ENCODE measurements at places on chromosomes 3 and 15.

DNA sequence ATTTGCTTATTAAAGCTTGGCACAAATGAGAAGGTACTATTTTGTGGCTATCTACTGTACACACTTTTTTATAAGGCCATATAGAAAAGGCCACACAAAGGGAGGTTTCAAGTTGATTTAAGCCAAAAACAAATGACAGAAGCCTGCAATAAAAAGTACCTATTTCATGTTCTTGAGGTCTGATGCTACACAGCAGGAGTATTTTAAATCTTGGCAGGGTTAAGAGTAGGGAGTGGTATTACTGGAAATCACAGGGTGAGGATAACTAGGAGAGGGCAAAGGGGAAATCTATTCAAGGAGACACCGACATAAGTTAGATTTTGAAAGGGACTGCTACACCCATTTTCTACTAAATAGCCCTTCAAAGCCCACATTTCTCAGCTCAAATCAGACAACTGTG lies 146.2 kb downstream of the GREM1 start:
- no peak for DNase-seq

- DNase-seq, result no peak
These were observed 554.8 kb downstream of the MFSD1 start for GRCh38 chr3:159356606-159357005.

DNA sequence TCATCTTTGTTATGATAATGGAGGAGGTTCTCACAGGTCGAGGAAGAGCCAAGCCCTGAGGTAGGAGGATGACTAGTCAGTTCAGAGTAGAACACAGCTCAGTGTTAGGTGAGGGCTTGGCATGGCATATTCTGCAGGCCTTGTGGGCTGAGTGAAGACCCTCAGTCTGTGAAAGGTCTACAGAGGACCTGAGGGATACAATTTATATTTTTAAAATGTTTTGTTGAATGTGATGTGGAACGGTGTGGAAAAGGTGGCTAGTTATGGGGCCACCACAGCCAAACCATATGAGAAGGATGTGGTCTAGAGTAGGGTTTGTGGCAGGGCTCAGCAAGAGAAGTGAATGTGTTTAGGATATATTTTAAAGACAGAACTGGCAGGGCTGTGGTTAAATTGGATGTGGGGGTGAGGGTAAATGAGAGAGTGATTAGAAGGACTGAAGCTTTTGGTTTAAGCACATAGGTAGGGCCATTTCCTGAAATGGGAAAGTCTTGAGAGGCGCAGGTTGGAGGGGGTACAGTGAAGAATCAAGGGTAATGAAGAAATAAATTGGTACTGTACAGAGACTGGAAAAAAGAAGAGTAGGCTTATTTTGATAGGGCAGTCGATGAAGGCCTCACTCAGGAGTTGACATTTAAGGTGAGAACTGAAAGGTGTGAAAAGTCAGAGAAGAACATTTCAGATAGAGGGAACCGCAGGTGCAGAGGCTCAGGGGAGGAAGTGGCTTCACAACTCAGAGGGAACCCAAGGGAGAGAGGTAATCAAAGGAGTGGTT lies 60.5 kb downstream of the SPTSSB start:
- peak; percentile 55 for DNase-seq

DNA sequence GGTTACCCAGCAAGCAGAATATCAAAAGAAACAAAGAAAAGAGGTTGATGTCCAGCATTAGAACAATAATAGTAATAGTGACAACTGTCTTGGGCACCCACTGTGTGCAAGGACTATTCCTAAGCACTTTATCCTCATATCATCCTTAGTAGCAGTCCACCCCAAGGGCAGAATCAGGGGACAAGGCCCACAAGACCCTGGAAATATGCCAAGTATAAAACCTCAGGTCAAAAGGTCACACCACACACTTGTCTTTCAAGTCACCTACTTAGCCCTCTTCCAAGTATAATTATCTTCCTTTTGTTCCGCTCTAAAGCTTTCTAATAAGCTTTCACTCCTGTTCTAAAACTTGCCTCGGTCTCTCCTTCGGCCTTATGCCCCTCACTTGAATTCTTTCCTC lies 124.0 kb upstream of the STT3B start:
- peak; percentile 8 for DNase-seq

DNA sequence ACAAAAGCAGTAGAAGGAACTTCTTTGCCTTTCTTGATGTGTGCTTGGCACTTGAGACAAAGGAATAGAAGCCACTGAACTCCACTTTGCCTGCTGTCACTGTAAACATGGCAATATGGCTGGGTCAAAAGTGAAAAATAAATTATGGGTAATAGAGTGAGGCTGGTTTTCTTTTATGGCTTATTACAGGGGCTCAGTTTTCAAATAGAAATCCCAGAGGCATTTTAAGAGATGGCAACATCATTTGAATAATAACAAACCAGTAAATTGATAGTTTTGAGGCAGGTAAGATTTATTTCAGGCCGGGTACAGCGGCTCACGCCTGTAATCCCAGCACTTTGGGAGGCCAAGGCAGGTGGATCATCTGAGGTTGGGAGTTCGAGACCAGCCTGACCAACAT lies 2.8 kb downstream of the C3orf52 start:
- no peak for DNase-seq

- no peak for DNase-seq
These were observed 13.8 kb upstream of the TMC3 start for GRCh38 chr15:81387621-81388435.

DNA sequence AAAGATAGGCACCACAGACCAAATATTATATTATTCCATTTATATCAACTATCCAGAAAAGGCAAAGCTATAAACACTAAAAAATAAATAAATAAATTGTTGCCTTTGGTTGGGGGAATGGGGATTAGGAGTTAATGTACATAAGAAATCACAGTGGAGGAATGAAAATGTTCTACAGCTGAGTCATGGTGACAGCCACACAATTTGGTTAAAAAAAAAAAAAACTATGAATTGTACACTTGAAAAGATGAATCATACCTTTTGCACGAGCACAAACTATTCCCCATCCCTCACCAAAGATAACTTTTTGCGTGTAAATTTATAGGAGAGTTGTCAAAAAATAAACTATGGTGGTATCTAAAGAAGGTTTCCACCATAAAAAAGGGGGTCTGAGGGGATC lies 103.2 kb downstream of the TBC1D5 start:
- DNase-seq, result no peak

DNA sequence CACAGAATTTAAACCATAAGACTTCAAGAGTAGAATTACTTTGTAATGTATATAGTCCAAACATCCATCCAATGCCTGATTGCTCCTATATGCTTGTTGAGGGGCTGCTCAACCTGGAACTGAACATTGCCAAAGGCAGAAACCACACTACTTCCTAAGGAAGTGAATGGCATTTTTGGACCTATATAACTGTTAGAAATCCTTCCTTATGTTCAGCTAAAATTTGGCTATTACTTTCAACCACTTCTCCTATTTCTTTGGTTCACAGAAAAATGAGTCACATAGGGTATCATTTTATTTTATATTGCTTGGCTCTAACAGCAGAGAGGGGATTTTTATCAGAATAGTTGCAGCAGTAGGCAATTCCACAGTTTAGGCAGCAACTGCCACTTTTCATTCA lies 342.1 kb downstream of the SLC9A9 start:
- DNase-seq, result no peak

- no peak for DNase-seq
These were observed 21.6 kb downstream of the ARHGAP31 start for GRCh38 chr3:119315600-119316312.

Data from RPMI8226 (cell line).